ENCODE measurements at places on chromosomes 5 and 9. TPM values are rescaled to one million over a fixed set of nuclear protein-coding genes. Genes with fewer than 3 reads are reported as not detected.

GRCh38 chr5:15249152-15249551 is 250.8 kb upstream of the FBXL7 start:
- DNase-seq = no peak

FBLL1 gene
- total RNA-seq = 1.3 TPM

ZNF169 gene
- total RNA-seq = 1.3 TPM

DNA sequence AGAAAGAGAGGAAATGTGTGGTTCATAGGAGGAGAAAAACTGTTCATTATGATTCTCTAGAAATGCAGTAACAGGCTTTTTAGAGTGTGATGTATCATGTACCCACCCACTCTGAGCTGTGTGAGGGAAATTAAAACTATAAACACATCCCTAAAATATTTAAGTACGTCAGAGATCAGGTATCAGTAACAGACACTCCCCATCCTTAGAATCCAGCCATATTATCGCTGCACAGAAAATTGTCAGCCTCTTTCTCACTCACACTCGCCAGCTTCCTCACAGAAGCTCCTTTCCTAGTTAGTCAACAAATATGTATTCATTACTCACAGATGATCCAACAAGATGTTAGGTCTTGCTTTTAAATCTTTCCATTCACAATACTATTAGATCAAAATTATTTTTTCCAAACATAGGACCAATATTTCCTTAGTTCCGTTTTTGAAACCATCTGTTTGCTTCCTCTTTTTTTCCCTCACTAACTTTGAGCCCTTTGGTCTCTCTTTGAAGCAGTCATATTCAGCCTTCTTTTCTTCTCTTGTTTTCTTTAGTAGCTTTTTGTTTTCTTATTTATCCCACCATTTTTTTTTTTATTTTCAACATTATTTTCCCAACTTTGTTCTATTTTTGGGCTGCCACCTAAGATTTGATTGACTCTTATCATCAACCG is 13.6 kb upstream of the MAST4 start:
- DNase-seq = no peak

DNA sequence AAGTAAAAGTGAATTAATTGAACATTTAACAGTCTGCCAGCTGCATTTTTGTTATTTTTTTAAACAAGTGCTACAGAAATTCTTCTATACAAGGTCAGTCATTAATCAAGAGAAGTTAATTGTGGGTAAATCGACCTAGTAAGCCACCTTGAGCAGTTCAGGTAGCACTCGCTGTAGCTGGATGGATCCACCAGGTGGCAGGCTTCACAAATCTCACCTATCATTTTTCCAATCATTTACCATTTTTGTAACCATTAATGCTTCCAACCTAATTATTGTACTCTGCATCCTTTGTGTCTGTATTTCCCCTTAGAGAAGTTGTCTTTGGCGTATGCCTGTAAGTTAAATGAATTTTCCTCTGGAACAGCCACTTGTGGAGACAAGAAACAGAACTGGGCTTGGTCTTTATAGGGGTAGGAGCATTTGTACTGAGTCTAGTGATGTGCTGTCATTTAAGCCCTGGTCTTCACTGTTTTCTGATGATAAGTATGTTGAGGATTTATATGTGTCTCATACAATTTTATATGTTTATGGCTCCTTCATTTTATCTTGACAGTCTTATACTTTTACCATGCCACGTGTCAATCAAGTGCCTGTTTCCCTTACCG is 39.5 kb downstream of the CD180 start:
- DNase-seq = peak; percentile 42

DNA sequence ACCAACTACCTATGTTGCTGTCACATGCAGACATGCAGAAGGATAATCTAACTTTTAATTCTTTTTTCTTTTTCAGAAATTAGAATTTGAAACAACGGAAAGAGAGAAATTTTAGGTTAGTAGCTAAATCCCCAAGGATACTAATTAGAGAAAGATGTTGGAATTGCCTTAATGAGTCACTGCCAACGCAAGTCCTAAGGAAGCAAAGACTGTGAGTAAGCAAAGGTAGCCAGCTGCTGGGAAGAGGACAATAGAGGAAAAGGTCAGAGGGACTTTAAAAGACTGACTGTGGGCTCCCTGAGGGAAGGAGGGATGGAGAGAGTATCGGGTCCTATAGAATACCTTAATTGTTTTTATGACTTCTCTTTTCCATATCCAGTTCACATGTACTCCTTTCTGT is 461.9 kb upstream of the PAPPA start:
- DNase-seq = no peak

DNA sequence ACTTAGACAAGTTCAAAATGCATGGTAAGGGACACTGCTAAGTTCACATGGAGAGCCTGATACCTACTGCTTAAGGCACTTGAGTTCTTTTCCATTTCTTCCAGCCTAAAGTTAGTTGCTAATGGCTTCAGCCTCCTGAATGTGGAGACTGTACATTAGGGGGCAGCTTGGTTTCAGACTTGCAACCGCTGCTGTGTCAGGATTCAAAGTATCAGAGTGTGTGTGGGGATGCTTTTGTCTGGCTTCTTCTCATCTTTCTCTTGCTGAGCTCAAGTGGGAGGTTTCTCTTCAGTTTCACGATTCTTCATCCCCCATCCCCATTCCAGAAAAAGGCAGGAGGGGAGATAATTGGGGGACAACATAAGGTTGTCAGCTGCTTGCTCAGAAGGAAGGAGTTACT is 49.4 kb downstream of the ATP10B start:
- no peak for DNase-seq

- peak; percentile 72 for DNase-seq
Measured at GRCh38 chr9:106862110-106862820, 701 bp upstream of the ZNF462 start.

All from stomach (tissue), 19 donors.